ENCODE measurements at places on chromosomes 5 and 9.

DNA sequence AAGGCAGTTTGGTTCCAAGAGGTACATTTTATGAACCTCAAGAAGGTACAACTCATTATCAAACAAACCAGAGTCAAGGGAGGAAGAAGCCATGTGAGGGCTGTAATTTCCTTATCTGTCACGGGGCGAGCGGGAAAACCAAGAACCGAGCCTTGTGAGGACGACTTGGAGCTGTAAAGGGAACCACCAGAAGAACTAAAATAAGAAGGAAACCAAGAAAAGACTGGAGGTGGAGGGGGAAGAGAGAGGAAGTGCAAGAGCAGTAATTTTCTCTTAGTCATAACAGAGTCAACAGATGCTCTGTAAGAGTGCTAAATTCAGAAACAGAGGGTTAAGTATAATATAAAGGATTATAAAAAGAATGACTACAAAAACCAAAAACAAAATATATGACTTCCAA is 127.1 kb downstream of the DIRAS2 start:
- DNase-seq, result peak; percentile 84

DNA sequence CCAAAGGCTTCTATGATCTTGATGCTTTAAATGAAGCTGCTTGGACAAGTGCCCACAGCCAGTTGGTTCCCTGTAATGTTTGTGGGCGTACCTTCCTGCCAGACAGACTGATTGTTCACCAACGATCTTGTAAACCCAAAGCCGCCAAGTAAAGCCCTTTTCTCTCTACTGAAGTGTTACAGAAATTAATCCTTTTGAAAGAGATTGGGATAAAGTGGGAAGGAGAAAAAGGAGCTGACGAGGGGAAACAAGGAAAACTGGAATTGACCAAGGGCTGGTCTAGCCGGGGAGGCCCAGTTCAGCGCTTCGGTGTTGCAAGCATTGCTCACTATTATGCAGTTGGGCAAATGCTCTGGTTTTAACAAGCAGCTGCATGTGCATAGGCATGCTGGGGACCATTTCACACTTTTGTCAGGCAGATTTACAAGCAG is 53.2 kb downstream of the ZNF474 start:
- no peak for DNase-seq

DNA sequence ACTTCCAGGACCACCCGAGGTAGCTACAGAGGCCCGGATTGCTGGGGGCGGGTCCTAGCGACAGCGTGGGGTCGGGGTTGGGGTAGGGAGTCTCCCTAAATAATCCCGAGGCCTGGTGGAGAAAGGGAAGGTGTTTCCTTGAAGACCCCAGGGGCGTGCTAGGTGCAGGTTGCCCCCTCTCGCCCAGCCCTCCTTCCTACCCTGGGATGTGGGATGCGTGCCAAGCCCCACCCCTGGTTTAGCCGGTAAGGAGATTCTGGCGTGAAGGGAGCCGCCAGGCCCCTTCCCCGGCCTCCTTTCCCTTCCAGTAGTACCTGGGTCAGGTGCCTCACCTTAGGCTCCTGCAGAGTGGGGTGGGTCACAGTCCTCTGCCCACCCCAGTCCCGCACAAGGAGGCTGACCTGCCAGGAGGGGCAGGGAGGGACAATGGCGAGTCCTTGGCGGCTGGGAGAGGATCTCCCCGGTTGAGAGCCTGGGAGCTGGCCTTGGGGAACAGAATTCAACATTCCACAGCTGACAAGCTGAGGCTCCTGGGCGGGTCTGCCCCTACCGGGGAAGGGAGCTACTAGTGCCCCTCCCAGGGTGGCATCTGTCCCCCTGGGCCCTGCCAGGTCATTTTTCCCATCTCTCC is 674 bp downstream of the TSPAN17 start:
- no peak for DNase-seq

DNA sequence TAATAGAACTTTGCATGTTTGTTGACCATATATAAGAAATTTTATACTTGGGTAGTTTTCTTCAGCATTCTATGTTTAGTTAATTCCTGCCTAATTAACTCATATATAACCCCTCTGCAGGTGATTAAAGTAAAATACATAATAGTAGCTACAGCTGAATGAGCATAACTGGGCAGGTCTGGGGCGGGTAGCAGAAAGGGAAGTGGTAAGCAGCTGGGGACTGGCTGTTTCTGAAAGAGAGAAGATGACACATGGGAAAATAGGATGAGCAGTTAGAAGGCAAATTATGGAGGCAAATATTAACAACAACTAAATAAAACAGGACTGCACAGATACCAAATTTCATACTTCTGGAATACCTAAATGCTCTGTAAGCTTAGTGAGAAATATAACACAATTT is 128.1 kb downstream of the CPLANE1 start:
- no peak for DNase-seq

DNA sequence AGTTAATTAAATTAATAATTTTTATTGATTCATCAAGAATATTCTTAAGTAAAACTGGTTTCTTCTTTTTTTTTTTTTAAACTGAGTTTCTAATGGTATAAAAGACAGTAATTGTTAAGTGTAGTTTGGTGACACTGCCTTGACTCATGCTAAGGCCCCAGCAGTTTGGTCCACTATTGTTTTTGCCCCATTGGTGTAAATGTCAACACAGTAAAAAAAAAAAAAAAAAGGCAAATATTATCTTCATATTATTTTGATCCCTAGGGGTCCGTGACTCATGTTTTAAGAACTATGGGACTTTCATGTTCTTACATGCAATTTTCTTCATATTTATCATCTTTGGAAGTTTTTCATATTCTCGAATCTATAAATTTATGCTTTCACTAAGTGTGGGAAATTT is 29.2 kb upstream of the JAK2 start:
- DNase-seq, result no peak
